ENCODE measurements at places on chromosomes 5 and 9. TPM values are rescaled to one million over a fixed set of nuclear protein-coding genes. Genes with fewer than 3 reads are reported as not detected.

DNA sequence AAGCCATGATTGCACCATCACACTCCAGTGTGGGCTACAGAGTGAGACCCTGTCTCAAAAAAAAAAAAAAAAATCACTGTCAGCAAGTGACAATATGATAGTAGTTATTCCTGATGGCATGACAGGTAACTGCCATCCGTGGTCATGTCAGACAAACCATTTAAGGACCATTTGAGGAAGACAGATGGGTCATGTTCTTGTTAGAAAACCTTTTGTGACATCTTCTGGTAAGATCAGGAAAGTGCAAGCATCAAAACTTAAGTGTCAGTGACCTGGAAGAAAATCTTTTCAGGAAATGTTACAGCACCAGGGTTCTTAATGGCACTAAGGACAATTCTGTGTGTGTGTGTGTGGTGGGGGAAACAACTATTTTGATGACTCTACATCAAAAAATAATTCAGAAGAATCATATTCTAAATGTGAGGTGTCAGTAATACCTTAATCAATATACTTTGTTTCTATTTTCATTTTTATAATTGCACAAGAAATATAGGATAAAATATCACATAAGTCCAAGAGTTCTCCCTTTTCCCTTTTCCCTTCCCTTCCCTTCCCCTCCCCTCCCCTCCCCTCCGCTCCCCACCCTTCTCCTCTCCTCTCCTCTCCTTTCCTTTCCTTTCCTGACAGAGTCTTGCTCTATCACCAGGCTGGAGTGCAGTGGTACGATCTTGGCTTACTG is 17.8 kb downstream of the SLC38A9 start:
- no peak for DNase-seq

- no peak for DNase-seq
Observed at GRCh38 chr9:26264709-26265601, 586.7 kb upstream of the TUSC1 start.

- no peak for DNase-seq
Observed at GRCh38 chr9:126053913-126054312, 272.7 kb upstream of the MVB12B start.

DNA sequence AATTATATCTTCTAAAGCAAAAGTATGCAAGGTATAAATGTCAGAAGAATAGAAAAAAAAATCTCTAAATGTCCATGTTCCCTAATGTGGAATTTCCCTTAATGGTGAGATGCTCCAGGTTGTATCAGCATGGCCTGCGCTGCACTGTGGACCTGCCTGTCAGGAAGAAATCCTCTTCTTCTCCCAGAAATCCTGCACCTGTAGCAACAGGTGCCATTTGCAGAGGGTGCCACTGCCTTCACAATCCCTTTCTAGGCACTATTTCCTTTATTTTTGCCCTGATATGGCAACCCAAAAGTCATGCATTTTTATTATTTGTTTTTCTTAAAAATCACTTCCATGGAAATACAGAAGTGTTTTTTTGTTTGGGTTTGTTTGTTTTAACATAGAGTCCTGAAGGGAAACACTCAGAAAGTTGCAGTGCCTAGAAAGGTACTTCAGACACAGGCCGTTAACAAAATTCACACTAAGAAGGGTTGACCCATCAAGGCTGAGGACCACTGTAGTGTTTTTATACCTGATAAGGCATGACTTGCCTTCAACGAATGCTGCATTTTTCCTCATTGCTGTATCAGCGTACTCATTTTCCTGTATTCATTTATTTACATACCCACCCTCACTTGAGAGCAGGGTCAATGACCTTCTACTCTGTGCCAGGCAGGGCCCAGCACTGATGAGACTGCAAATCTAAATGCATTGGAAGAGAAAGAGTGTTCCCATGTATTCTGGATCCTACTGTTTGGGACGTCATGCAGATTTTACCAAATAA is 177.8 kb downstream of the SNX18 start:
- DNase-seq, result no peak

- DNase-seq, result no peak
Observed at GRCh38 chr9:28735738-28736342, 1162.6 kb upstream of the C9orf72 start.

GRCh38 chr9:4686112-4686511 is 6.7 kb downstream of the CDC37L1 start:
- no peak for DNase-seq

- DNase-seq, result no peak
Observed at GRCh38 chr5:145574889-145575573, 260.1 kb downstream of the PRELID2 start.

DNA sequence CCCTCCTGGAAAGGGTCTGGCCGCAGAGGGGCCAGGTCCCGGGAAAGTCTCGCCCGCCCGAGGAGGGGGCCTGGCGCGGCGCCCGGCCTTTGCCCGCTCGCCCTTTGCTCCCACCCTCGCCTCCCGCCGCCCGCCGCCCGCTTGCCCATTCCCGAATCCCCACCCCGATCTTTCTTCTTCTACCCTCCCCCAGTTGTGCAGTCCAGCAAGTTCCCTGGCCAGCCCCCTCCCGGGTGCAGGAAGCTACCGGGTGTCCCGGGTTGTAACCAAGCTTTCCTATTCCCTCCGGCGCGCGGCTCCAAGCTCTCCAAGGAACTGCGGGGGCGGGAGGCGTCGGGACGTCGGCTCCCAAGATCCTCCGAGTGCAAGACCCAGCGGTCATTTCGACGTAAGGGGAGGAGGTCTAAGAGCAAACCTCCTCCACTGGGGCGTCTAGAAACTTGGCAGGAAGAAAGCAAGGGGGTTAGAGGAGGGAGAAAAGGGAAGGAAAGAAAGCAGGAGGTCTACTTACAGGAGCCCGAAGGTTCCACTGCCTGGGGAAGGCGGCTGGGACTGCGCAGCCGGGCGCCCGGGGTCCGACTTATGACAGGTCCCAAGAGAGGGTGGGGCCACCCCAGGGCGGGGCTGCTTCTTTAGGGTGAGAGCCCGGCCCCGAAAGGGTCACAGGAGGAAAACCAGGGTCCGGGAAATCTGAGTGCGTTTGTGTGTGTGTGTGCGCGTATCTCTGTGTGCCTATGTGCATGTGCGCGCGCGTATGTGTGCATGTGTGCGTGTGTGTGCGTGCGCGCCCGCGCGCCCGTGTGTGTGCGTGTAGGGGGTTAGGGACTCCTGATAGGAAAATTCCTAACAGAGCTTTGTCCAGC is at the start of gene PTGR1:
Gene PTGR1, minus strand, starts transcription at position 556 of the 863 bp plus-strand sequence. CDS start 2,225 bp downstream, outside the sequence.
- no peak for DNase-seq

GRCh38 chr5:108898707-108899106 is 151.0 kb downstream of the FER start:
- no peak for DNase-seq

DNA sequence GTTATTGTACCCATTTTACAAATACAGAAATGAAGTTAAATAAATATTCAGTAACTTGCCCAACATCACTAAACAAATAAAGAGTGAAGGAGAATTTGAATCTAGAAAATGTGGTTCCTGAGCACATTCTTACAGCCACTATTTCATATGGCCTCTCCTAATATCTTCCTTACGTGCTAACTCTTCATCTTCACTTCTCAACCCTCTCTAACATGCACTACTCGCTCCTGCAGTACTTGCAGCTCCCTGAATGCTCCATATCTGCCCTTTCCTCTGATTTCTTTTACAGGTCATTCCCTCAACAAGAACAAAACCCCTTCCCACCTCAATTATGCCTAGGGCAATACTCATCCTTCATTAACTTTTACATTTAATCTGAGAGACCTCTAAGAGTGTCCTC is 711.5 kb downstream of the CETN3 start:
- DNase-seq, result no peak

DNA sequence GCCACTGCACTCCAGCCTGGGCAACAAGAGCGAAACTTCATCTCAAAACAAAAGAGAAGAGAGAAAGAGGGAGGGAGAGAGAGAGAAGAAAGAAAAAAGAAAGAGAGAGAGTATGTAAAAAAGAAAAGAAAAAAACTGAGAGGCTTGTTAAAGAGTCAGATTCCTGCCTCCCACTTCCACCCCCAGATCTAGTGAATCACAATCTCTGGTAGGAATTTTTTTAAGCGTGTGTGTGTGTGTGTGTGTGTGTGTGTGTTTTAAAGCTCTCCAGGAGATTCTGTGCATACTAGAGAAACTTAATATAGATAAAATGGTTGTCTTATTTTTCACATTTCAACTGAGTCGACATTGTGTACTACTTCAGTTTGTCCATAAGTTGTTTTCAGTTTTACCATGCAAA is 32.0 kb downstream of the SAR1B start:
- no peak for DNase-seq

DNA sequence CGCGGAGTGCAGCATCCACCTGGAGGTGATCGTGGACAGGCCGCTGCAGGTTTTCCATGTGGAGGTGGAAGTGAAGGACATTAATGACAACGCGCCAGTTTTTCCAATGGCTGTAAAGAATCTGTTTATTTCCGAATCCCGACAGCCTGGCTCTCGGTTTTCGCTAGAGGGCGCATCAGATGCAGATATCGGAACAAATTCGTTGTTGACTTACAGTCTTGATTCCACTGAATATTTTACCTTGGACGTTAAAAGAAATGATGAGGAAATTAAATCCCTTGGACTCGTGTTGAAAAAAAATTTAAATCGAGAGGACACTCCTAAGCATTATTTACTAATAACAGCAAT is 611 bp downstream of the PCDHA3 start:
- no peak for DNase-seq

DNA sequence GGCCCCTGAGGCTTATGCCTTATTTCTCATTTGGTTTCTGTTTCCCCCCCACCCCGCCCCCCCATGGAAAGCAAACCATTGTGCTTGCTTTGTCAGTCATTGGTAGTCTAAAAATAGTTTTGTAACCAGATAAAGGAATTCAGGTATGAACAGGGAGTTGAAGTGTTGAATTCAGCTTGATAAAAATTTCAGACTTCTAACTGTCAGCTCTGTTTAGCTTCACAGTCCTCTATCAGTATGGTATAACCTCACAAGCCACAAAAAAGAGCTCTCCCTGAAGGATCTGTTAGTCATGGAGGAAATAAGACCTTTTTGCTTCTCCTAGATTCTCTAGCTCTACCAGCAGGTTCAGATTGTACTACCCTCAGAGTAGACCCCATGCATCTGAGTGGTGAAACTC is 378.1 kb downstream of the TMEM38B start:
- no peak for DNase-seq

DNA sequence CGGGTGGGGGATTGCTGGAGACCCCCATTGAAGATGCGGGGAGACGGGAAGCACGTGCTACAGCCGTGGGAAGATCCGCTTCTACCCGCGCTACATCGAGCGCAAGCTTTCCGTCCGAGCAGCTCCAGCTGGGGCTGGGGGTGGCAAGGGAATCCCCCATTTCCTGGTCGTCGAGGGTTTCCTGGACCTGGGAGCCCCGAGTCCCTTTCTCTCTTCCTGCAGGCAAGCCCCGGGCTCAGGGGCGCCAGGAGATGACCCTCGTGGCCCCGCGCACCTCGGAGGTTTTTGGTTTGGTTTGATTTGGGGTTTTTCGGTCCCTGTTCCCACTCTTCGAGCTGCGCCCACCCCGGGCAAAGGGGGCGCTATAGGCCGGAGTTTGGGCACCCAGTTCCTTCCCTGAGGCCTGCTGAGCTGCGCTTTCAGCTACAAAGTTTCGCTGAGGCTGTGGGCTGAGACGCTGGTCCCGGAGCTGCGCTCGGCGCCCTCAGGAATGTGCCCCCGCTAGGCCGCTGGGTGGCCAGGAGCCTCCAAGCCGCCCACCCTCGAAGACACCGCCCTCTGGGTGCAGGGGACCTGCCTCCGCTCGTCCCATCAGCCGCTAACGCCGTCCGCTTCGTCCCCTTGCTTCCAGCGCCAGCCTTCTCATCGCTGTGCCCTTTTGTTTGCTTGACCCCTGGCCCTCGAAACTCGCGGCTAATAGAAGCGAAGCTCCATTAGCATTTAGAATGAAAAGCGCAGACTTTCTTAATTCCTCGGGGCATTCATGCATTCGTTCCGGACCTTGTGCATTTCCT is 2.9 kb downstream of the NR4A3 start:
- no peak for DNase-seq

DNA sequence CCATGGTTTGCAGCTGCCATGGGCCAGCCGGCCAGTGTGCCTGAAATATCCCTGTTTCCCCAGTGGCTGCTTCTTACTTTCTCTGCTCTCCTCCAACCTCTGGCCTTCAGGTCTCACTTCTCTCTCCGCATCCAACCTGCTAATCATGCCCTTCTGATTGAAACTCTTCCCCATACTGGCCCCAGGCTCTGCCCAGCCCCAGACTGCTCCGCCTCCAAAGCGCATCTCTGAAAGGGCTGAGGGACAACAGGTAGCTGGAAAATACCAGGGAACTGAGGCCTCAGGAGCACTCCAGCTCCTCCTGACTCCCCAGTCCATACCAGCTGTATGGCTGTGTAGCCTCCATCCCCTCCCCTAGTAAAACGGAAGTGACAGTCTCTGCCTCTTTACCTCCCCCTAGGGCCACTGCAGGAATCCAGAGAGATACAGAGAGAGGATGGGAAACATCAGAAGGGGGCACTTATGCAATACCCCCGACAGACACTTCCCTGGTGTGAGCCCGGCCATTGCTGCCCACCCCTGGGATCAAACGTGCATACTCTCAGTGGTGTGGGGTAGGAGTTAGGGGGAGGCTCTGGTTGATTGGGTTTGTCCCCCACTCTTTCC is 34.2 kb downstream of the PAX5 start:
- DNase-seq, result no peak

DNA sequence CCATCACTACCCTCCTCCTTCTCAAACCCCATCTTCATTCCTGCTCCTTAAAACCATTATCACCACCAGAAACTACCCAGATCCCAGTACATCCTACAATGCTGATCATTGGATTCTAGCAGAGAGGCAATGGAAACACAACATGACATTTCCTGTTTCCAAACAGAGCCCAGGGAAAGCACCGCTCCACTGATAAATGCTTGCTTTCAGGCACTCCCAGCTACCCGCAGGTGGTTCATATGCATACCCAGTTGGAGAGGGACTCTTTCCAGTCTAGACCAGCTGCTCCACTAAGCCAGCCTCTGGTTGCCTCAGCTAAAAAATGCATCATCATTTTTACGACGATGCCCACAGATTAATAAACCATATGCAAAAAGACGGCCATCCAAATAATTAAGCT is 39.2 kb upstream of the ACO1 start:
- no peak for DNase-seq

GRCh38 chr9:27496135-27496504 is 28.0 kb upstream of the IFNK start:
- no peak for DNase-seq

Gene ANKRD34B
- total RNA-seq, result 0.10 TPM

Gene HMCN2
- 0.05 TPM for total RNA-seq

Gene GABRG2
- not detected for total RNA-seq

Gene CD14
- total RNA-seq, result 2.5 TPM

Gene MEF2C
- 9.9 TPM for total RNA-seq

Gene PHYHD1
- not detected for total RNA-seq

Gene CEL
- 4.3 TPM for total RNA-seq

Gene C1QTNF2
- 0.44 TPM for total RNA-seq

Measured in Panc1 (cell line).